ENCODE measurements at places on chromosomes 4 and X.

DNA sequence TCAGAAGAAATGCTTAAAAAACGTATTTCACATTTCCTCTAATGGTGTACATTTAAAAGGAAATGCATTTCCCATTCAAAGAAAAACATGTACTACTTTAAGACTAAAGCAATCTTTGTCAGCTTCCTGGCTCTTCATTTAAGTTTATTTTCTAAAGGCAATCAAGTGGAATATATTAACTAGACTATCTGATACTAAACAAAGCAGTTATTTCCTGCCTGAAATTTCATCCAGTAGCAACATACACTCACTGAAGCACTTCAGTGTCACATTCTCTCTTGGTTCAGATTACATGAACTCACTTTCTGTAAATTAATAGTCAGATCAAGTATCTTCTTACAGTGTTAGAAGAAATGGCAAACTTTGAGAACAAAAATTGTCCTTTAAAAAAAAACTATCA, 42.5 kb downstream of the LRBA start:
- DNase-seq = no peak

DNA sequence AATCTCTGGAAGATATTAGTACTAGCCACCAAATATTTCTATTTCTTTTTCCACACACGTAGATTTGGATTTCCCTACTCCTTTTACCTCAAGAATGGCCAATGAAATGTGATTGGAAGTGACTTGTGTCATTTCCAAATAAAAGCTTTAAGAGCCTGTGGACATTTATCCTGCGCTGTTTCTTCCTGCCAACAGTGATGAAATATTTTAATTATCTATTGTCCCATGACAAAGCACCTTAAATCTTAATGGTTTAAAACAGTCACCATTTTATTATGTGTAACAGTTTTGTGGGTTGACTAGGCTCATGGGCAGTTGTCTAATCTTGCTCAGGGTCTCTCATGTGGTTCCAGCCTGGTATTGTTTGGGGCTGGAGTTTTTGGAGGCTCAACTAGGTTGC, 3.5 kb upstream of the PGRMC2 start:
- no peak for DNase-seq

GRCh38 chr4:62871078-62871477, 1538.2 kb downstream of the TECRL start:
- DNase-seq = no peak

DNA sequence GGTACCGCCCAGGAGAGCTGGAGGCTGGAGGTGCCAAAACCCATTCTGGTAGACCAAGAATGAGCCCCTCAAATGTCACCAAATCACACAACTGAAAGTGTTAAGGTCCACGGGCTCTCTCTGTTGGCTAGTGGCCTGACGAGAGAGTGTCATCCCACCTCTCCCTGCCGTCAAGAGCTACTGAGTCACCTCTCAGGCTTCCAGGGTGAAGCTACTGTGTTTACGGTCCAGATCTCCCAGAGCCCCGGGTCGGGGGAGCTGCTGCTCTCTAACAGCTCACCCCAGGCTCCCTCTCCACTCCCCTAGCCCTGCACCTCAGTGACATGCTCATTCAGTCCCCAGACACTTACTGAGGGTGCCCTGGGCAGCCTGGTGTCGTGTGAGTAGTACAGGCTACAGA, 59.2 kb downstream of the ADGRG2 start:
- no peak for DNase-seq

GRCh38 chr4:113468165-113469022, 293.1 kb downstream of the CAMK2D start:
- no peak for DNase-seq

DNA sequence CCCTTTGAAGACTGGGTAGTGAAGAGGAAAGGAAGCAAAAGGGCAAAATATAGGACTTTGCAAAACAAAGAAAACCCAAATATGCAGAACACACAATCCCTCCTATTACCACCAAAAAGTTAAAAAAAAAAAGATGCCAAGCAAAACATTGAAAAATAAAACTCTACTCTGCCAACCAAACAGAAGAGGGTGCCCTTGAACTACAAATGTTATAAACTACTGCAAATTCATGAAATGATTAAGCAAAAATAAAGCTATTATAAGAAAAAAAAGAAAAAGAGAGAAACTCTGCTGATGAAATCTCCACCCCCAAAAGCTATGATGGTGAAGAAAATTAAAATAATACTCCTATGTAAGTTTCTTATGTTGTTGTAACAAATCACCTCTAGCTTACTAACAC, 168.5 kb upstream of the STK26 start:
- no peak for DNase-seq

DNA sequence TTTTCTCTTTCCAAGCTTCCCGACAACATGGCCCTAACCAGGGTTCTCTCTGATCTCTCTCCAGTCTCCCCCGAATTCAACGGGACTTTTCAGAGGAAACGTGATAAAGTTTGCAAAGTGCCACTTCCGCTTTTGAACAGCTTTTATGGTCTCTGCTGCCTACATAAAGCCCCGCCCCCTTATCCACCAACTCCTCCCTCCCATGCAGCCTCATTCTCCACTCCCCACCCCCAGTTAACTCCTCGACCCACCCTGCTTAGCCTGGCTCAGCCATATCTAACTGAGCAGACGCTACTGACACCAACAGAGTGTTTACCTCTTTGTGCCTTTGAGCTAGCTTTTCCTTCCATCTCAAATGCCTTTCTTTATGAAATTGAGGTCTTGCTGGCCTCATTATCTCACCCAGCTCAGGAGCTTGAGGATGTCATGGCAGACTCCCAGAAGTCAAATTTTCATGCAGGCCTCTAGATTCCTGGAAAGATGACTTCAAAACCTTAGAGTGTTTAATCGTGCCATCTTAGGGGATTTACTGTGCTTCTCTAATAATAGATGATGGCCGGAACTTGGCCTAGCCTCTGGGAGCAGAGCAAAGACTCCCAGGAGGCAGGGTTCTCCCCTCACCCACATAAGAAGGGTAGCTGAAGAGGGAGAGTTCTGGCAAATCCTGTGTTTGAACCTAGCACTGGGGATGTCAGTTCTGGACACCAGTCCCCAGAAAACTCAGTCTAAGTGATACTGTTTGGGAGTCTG, 606.0 kb downstream of the BCOR start:
- DNase-seq = no peak

DNA sequence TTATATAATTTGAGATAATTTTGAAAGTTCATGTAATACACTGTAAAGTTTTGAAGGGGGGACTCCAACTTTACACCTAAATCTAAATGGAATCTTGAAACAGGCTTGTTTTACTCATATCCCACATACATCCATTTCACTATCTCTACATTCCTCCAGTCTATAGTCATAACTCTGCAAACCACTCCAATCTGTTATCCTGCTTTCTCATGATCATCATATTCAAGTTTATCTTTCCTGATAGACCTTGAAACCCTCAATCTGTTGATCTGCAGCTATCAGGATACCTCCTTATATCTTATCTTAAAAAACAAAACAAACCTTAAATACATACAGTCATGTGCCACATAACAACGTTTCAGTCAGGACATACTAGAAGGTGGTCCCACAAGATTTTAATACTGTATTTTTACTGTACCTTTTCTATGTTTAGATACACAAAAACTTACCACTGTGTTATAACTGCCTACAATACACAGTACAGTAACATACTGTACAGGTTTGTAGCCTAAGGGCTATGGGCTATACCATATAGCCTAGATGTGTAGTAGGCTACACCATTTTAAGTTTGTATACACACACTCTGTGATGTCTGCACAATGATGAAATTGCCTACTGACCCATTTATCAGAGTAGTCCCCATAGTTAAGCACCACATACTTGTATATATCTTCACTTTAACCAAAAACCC, 14.0 kb downstream of the CHIC2 start:
- DNase-seq = no peak

GRCh38 chrX:44550563-44550962, 7.9 kb upstream of the FUNDC1 start:
- no peak for DNase-seq

- DNase-seq = no peak
Observed at GRCh38 chr4:150217192-150217591, 138.9 kb downstream of the DCLK2 start.

DNA sequence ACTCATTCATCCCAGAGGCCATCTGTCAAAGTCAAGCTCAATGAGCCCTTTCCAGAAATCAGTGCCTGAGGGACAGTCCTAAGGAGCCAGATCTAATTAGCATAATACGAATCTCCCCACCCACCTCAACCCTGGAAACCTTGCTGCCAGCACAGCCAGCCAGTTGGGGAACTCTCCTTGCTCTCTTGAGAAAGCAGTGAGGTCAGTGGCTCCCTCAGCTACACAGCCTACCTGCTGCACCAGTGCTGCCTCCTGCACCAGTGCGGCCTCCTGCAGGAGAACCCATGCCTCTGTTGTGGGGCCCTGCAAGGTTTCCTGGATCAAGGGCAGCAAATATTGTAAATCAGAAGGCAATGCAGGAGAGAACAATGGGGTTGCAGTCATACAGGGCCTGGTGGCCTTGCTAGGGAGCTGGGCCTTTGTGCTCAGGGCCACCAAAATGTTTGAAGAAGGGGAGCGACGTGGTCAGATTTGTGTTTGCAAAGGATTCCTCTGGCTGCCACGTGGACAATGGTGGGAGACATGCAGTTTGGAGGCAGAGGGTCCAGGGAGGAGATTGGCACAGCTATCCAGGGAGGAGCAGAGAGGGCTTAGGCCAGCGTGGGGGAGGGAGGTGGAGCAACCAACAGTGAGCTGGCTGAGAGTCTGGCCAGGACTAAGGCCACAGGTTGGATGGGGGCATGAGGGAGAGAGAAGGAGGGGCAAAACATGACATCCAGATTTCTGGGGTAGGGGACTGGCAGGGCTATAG, 124.3 kb upstream of the MAMLD1 start:
- no peak for DNase-seq

DNA sequence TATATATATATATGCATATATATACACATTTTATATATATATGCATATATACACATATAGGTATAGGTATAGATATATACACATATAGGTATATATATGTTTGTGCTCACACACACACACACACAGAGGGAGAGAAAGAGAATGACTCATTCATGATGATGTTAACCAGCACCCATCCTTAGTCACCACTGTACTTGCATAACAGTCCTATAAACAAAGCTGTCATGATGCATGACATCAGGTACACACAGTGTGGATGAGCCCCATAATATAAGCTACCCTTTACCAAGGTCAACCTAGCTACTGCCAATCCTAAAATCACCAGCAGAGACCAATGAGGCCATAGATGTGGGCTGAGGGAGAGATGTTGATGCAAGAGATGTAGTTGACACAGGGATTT, 1408.0 kb downstream of the RAPGEF2 start:
- no peak for DNase-seq

- no peak for DNase-seq
Observed at GRCh38 chr4:104615496-104615895, 120.8 kb upstream of the CXXC4 start.

- DNase-seq = no peak
Observed at GRCh38 chrX:110180928-110181310, 137.0 kb downstream of the AMMECR1 start.

DNA sequence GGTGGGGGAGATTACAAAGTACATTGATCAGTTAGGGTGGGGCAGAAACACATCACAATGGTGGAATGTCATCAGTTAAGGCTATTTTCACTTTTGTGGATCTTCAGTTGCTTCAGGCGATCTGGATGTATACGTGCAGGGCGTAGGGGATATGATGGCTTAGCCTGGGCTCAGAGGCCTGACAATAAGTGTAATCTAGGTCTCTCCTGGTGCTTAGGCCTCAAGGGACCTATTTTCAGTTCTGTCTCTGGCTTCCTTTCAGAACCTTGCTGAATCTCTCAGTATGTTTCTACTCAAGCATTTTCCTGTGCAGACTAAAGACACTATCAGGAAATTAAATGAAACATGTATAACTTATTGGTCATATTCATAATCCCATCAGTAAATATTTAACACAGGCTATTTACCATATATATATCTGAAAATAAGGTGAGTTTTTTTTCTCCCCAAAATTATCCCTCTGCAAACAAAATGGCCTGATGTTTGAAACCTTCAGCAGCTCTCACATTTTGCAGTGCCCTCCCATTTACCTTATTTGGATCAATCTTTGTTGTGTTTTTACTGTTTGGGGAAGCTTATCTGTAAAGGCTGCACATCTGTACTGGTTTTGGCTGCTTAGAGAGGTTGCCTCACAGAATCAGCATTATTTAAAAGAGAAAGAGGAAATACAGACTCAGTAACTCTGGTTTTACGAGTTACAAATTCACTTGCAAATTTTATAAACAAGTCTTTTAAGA, 2.3 kb upstream of the ZCCHC4 start:
- no peak for DNase-seq

DNA sequence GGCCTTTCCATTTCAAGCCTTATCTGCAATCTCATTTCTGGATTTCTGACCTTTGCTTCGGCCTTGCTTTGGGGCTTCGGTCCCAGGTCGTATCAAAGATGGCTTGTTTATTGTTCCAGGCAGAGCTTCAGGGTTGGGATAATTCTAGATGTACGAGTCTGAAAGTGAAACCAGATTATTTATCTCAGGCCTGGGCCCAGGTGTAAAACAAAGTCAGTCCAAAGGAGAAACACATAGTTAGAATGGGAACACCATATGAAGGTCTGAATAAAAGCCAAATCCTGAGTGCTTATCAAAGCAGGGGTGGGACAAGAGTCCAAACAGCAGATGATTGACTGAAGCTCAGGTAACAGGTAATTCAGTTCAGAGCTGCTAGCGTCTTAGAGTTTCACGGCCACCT, 17.1 kb downstream of the PRIMPOL start:
- no peak for DNase-seq

- no peak for DNase-seq
Observed at GRCh38 chrX:99795495-99795894, 614.6 kb downstream of the PCDH19 start.

GRCh38 chrX:1935805-1936204, 320.9 kb downstream of the ASMT start:
- DNase-seq = no peak

- no peak for DNase-seq
Observed at GRCh38 chr4:131764730-131765129, 1384.4 kb upstream of the PCDH10 start.

- no peak for DNase-seq
Observed at GRCh38 chr4:132934911-132935310, 214.2 kb upstream of the PCDH10 start.

DNA sequence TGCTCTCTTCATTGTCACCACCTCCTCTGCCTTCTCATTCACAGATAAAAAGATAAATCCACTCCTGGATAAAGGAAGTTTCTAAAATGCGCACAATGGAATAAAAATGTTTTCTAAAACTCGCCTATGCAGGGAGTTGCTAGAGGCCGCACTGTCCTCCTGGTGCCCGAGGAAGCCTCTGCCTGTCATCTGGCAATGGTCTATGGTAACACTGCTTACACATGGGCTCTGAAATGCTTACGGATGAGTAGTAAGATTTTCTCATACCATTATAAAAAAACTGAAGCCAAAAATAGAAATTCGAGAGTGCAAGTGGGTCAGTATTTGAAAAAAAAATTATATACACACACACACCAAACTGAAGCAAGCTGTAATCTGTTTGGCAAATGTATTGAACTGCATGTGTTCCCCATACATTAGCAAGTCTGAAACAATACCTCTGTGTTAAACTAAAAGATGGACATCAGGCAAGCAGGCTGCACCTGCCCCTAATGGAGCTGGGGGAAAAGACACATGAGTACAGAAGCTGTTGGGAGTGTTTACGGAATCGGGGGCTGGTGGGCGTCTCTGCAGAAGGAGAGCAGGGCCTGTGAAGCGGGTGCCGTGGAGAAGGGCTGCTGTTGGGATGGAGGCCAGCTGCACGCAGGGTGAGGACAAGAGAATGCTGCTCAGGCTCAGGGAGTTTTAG, 103.3 kb upstream of the FAT1 start:
- DNase-seq = no peak

Data from GM12892 (cell line).